ENCODE measurements at places on chromosomes 12 and 14. TPM values are rescaled to one million over a fixed set of nuclear protein-coding genes. Genes with fewer than 3 reads are reported as not detected.

- no peak overlapping the region for H3K4me3 ChIP-seq
- no peaks in the 10 kb centered on the region for H3K36me3 ChIP-seq
- no peaks in the 10 kb centered on the region for H3K4me1 ChIP-seq
- no peak overlapping the region for H3K27ac ChIP-seq
Observed at GRCh38 chr12:89311703-89312293, 40.5 kb downstream of the DUSP6 start.

CAPS2 gene
- 9.2 TPM for total RNA-seq

DNA sequence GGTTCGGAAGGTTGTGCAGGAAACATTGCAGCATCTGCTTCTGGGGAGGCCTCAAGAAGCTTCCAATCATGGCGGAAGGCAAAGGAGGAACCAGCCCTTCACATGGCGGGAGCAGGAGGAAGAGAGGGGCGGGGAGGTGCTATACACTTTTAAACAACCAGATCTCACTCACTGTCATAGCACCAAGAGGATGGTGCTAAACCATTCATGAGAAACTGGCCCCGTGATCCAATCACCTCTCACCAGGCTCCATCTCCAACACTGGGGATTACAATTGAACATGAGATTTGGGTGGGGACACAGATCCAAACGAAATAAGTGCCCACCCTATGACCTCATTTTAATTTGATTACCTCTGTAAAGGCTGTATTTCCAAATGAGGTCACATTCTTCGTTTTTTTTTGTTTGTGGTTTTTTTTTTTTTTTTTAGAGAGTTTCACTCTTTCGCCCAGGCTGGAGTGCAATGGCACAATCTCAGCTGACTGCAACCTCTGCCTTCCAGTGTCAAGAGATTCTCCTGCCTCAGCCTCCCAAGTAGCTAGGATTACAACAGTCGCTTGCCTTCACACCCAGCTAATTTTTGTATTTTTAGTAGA lies 11.4 kb upstream of the ORAI1 start:
- H3K4me1 ChIP-seq = no peaks in the 10 kb centered on the region
- no peak overlapping the region for H3K4me3 ChIP-seq
- no peak for DNase-seq
- H3K36me3 ChIP-seq = no peaks in the 10 kb centered on the region
- H3K27ac ChIP-seq = no peak overlapping the region

SCNN1A gene
- total RNA-seq = 88.9 TPM

GRCh38 chr14:90665321-90666000 lies 150.8 kb downstream of the TTC7B start:
- no peak overlapping the region for H3K4me3 ChIP-seq
- no peak for DNase-seq
- H3K4me1 ChIP-seq = no peaks in the 10 kb centered on the region
- peaks cover 10% of the 10 kb centered on the region for H3K36me3 ChIP-seq

DNA sequence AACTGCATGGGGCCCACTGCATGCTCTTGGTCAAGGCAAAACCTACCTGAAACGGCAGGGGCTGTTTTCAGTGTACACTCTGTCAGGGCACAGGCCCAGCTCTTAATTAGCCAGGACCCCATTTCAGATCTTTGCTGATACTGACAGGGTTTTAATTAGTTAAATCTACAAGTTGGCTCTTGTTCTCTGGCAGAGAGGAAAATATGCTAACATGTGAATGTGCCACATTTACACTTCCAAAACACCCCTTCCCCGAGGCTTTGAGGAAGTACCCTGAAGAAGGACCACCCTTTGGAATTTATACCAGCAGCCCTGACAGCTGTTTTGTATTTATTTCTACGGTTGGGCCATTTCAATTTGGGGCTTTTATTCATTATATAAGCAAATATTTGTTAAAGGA lies 66.3 kb downstream of the OTX2 start:
- H3K4me3 ChIP-seq = no peak overlapping the region
- H3K4me1 ChIP-seq = no peaks in the 10 kb centered on the region
- no peaks in the 10 kb centered on the region for H3K36me3 ChIP-seq
- H3K27me3 ChIP-seq = no peaks in the 10 kb centered on the region
- no peak overlapping the region for H3K27ac ChIP-seq

DNA sequence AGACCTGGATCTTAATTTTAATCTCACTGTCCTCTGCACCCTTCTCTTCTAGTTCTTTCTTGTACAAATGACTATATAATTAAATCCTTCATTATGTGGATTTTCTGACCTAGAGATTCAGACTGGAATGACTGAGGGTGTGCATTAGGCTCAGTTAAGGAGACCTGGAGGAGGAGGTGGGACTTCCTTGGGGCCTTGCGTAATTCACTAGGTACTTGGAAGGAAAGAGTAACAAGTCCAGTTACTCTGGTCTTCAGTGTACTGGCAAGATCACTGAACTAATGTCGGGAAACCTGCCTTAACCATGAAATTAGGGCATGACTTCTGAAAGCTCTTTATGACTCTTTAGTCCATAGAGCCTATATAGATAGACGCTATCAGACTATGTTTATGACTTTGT lies 441.4 kb downstream of the EGLN3 start:
- no peaks in the 10 kb centered on the region for H3K27me3 ChIP-seq
- H3K4me1 ChIP-seq = no peaks in the 10 kb centered on the region
- no peaks in the 10 kb centered on the region for H3K36me3 ChIP-seq
- H3K4me3 ChIP-seq = no peak overlapping the region
- DNase-seq = no peak
